GM12878 (cell line): ENCODE measurements at places on chromosomes 3 and 15. TPM values are rescaled to one million over a fixed set of nuclear protein-coding genes. Genes with fewer than 3 reads are reported as not detected.

DNA sequence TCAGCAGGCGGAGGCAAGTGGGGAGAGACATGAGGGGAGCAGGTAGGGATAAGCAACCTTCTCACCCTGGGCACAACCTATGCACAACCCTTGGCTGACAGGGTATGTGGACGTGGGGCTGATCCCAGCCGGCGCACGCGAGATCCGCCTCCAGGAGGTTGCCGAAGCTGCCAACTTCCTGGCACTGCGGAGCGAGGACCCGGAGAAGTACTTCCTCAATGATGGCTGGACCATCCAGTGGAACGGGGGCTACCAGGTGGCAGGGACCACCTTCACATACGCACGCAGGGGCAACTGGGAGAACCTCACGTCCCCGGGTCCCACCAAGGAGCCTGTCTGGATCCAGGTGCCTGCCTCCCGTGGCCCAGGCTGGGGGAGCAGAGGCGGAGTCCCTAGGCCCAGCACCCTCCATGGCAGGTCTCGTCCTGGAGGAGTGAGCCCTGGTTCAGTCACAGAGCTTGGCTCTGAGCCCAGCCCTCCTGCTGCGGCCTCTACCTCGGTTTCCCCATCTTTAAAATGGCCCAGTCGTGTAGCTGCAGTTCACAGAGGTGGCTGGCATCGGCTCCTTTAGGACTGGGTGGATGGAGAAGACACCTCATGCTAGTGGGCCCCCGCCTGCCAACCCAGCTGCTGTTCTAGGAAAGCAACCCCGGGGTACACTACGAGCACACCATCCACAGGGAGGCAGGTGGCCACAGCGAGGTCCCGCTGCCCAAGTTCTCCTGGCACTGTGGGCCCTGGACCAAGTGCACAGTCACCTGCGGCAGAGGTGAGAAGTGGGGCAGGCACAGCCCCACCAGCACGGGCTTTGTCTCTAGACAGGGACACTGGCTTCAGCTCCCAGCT is 96.0 kb downstream of the TBC1D2B start:
- H3K27me3 ChIP-seq = no peaks in the 10 kb centered on the region
- no peaks in the 10 kb centered on the region for H3K36me3 ChIP-seq
- H3K4me1 ChIP-seq = no peaks in the 10 kb centered on the region
- H3K4me3 ChIP-seq = no peak overlapping the region
- no peak overlapping the region for H3K27ac ChIP-seq

DNA sequence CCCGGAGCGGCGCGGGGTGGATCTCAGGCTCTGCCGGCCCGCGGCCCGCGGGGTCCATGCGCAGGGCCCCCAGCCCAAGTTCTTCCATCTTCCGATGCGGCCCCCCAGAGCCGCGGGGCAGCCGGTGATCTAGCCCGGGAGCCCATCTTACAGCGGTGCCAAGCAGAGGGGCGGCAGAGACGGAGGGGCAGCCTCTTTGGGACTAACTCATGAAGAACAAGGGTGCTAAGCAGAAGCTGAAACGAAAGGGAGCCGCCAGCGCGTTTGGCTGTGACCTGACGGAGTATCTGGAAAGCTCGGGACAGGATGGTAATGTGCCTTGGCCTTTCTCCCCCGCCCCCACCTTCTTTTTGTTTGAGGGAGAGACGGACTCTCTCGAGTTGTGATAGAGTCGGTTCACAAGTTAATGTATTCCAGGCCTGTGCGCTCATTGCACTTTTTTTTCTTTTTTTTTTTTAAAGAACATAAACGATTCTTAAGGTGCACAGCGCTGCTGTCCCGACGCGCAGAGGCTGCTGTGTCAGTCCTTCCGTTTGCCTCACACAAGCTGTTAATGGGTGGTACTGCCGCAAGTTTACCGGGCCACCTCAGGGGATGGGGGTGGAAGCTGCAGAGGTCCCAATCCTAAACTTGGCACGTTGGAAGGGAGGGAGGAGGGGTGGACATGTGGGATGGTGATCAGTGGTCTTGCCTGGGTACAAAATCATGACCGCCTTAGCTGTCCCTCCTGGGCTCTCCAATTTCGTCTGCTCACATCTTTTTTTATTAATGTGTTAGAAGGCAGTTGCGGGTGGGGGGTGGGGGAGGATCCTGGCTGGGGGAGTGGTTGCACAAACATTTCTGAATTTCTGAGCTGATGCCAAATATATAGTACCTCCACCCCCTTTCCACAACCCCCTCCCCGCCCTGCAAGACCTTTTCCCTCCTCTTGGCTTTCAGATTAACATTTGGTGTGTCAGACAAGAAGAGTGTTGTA is 801 bp downstream of the ARHGAP31 start:
- peaks cover 30% of the 10 kb centered on the region for H3K4me1 ChIP-seq
- H3K27me3 ChIP-seq = no peaks in the 10 kb centered on the region
- peak overlapping the region; percentile 96 for H3K27ac ChIP-seq
- DNase-seq = no peak
- H3K36me3 ChIP-seq = no peaks in the 10 kb centered on the region

GRCh38 chr15:93029214-93029835 is 59.7 kb downstream of the RGMA start:
- DNase-seq = no peak
- H3K4me3 ChIP-seq = no peak overlapping the region
- peaks cover 5% of the 10 kb centered on the region; the same call in 1 of the 2 replicates for H3K4me1 ChIP-seq

DNA sequence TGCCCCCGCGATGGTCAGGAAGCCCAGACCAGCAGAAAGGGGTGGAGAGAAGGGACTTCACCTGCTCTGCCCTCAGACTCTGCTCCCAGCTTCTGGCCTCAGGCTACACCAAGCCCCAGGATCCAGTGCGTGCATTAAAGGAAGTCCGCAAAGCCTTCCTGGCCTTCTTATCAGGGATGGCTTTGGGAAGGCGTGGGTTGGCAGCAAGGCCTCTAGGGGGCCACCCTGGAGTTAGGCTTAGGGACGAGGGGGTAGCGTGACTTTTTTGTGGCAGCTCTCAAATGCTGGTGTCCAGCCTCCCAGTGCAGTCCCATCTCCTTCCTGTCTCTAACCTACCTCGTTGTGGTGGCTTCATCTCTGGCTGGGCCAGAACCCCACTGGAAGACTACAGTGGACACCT is 18.9 kb upstream of the RPL29 start:
- peaks cover 4% of the 10 kb centered on the region for H3K4me1 ChIP-seq
- no peak for DNase-seq
- no peaks in the 10 kb centered on the region for H3K36me3 ChIP-seq
- no peak overlapping the region for H3K4me3 ChIP-seq
- H3K27ac ChIP-seq = no peak overlapping the region

DNA sequence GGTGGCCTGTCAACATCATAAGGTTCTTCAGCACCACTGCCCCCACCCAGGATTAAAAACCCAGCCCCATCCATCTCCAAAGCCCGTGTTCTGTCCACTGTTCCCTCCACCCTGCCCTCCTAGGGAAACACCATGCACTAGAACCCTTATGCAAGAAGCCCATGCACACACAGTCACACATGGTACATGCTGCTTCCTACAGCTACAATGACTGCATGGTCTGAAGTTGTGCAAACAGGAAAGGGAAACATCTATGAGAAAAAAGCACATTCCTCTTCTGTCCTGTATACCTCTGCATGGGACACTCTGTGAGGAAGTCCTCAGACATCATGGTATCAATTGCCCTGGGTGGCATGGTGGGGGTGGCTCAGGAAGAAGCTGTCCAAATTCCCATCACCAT is 108.6 kb upstream of the MRPS22 start:
- H3K27me3 ChIP-seq = no peaks in the 10 kb centered on the region
- H3K36me3 ChIP-seq = no peaks in the 10 kb centered on the region
- H3K27ac ChIP-seq = no peak overlapping the region
- H3K4me3 ChIP-seq = no peak overlapping the region

- no peak overlapping the region for H3K27ac ChIP-seq
- peaks cover 15% of the 10 kb centered on the region for H3K4me1 ChIP-seq
- H3K36me3 ChIP-seq = no peaks in the 10 kb centered on the region
Observed at GRCh38 chr3:18222686-18223085, 202.5 kb downstream of the SATB1 start.

GRCh38 chr15:73881579-73882320 is 8.4 kb downstream of the TBC1D21 start:
- H3K36me3 ChIP-seq = no peaks in the 10 kb centered on the region
- no peak overlapping the region for H3K27ac ChIP-seq
- no peak for DNase-seq
- H3K27me3 ChIP-seq = peaks cover 4% of the 10 kb centered on the region
- no peaks in the 10 kb centered on the region for H3K4me1 ChIP-seq
- no peak overlapping the region for H3K4me3 ChIP-seq

DNA sequence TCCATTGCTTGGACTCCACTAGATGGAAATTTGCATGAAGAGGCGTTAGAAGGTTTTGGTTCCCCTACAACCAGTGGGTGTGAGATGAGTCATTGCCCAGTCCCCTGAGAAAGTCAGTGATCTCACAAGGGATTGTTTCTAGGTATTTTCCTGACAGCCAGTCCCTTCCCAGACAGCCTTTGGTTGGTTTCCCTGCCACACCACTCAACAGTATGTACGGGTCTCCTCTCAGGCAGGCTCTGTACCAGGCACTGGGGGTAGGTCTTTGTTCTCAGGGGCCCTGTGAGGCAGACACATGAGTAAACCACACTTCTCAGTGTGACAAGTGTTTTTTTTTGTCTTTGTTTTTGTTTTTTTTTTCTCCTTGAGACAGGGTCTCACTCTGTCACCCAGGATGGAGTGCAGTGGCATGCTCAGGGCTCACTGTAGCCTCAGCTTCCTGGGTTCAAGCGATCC is 4.0 kb downstream of the LAMP3 start:
- peaks cover 9% of the 10 kb centered on the region for H3K36me3 ChIP-seq
- peaks cover 43% of the 10 kb centered on the region for H3K4me1 ChIP-seq
- no peaks in the 10 kb centered on the region for H3K27me3 ChIP-seq
- H3K4me3 ChIP-seq = peak overlapping the region; percentile 84

DNA sequence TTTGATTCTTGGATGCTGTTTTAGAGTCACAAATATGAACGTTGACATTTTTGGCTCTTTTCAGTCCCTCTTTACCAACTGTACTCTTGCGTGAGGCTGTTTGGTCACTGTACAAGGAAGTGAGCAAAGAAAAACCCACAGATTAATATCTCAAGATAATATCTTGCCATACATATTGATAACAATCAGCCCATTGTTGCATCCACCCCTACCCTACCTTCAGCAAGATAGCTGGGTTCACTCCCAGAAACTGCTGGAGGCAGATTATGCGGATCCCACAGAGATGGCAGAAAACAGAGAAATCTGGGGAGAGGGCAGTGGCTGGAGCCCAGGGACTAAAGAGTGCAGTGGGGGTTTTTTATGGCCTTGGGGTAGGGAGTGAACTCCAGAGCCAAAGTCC is 29.9 kb upstream of the MFSD1 start:
- H3K36me3 ChIP-seq = no peaks in the 10 kb centered on the region
- no peak for DNase-seq
- H3K27me3 ChIP-seq = no peaks in the 10 kb centered on the region

DNA sequence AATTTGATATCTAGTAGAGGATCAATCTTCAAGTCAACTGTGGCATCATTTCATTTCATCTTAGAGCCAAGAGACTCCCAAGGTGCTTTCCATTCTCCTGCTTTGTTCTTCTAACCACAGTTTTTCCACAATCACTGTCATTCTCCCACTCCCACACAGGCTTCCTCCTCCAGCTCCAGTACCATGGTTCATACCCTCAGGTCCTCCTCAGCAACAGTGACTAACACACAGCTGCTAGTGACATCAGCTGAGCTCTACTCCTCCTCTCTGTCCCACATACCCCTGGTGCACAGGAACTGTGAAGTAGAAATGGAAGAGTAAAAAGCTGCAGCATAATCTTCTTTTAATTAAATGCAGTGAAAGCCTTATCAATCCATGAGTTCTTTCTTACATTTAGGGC is 200.2 kb upstream of the DPH6 start:
- H3K4me3 ChIP-seq = no peak overlapping the region
- H3K27me3 ChIP-seq = no peaks in the 10 kb centered on the region
- no peak for DNase-seq
- no peaks in the 10 kb centered on the region for H3K36me3 ChIP-seq

DNA sequence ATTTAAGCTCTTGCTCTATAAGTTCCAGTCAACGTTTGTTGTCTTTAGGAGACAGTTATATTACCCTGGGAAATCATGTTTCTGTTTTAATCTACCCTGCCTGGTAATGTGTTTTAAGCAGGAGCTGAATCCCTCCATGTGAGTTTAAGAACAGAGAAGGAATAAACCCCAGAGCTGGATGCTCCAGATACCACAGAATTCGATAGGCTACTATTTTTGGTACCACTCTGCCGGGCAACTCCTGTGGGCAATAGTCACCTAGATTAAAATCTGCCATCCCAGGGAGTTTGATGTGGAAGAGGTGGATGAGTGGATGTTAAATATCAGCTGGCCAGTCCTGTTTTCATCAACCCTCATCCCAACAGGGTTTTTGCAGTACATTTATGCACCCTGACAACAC is 20.4 kb downstream of the NUDT16 start:
- DNase-seq = no peak
- no peaks in the 10 kb centered on the region for H3K36me3 ChIP-seq
- H3K4me3 ChIP-seq = no peak overlapping the region
- H3K27me3 ChIP-seq = no peaks in the 10 kb centered on the region
- H3K4me1 ChIP-seq = no peaks in the 10 kb centered on the region

DNA sequence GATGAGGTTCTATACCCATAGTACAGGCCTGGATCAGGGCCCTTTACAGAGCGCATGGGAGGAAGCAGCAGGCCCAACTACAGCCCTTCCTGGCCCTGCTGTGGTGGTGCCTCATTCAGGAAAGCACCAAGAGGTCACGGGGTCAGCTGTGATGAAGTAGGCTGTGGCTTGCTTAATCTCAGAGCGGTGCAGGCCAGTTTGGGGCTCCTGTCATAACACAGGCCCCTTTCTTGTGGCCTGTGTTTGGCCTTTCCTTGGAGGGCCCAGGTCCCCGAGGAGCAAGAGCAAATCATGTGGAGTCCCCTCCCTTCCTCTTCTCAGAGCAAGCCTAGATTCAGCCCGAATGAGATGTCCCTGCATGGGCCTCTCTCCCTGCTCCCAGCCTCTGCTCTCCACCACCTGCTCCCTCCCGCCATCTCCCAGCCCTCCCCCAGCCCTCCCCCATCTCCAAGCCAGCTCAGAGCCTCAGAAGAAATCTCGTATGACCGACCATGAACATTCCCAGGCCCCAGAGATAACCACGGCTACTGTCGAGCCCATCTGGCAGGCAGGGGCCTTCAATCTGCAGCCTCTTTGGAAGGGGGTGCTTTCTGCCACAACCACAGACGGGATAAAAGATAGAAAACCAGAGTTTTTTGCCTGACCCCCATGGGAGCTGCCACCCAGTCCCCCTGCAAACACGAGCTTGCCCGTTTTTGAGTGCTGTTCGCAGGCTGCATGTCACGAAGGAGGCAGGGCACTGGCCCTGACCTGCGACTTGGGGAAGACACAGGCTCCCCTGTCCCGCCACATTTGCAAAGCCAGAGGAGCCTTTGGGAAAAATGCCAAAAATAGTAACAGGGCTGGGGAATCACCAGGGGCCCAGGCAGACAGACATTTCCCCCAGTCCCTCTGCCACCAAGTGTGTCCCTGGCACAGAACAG is 32.3 kb upstream of the DUSP7 start:
- DNase-seq = no peak
- H3K4me1 ChIP-seq = peaks cover 25% of the 10 kb centered on the region
- no peak overlapping the region for H3K4me3 ChIP-seq
- H3K36me3 ChIP-seq = peaks cover 3% of the 10 kb centered on the region
- no peaks in the 10 kb centered on the region for H3K27me3 ChIP-seq
- H3K27ac ChIP-seq = peak overlapping the region; percentile 6; the same call in 1 of the 2 replicates

GRCh38 chr3:107465064-107465631 is 57.6 kb upstream of the BBX start:
- no peaks in the 10 kb centered on the region for H3K36me3 ChIP-seq
- no peak for DNase-seq
- no peaks in the 10 kb centered on the region for H3K4me1 ChIP-seq
- H3K4me3 ChIP-seq = no peak overlapping the region
- H3K27me3 ChIP-seq = no peaks in the 10 kb centered on the region
- no peak overlapping the region for H3K27ac ChIP-seq

The MTHFS gene
- 35.3 and 38.4 TPM in 2 replicates for total RNA-seq

The EFCC1 gene
- total RNA-seq = not detected in 2 replicates
